ENCODE measurements at places on chromosomes 5 and 9. TPM values are rescaled to one million over a fixed set of nuclear protein-coding genes. Genes with fewer than 3 reads are reported as not detected.
A peak's percentile ranks its signal among the peaks of the same experiment; 100 is the strongest.

DNA sequence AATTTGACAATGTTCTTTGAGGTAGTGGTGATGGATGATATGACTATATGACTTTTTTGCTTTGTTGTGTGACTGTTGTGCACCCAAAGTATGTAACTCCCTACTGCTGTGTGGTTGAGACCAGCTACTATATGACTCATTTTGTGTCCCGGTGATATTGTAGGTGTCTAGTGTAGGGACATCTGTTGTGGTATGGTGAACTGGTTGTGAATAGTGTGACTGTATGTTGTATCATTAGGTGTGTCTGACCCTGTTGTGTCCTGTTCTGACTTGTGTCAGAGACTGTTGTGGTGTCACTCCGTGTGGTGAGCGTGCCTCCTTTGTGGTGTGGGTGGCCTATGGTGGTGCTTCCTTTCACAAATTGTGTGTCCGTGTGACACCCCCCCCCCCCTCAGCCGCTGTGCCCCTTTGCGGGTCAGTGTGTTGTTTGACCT is 11.2 kb upstream of the CXXC5 start:
- DNase-seq = no peak

FCN1 gene
- not detected for total RNA-seq

- DNase-seq = no peak
Measured at GRCh38 chr5:68381060-68381459, 165.5 kb downstream of the PIK3R1 start.

GRCh38 chr5:169762338-169763095 is 125.4 kb downstream of the DOCK2 start:
- no peak for DNase-seq

PTPDC1 gene
- 36.0 TPM for total RNA-seq

LCN1 gene
- 30.3 TPM for total RNA-seq

DNA sequence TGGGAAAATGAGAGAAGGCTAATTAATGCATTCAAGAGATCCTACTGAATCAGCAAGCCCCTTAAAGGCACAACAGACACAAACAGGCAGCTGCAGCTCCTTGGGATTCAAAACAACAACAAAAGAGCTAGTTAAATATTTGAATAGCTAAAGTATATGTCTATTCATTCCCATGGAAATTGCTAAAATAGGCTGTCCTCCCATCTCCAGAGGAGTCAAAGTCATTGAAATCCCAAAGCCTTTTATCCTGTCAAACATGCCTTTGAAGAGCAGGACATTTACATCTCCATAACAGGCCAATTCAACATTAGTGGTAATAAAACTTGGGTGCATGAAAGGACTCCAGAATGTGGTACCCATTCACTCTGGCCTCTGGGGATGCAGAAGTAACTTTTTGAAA is 177.4 kb downstream of the NTRK2 start:
- no peak for DNase-seq

GRCh38 chr9:38694676-38695075 is 25.3 kb downstream of the FAM240B start:
- no peak for DNase-seq

- DNase-seq = no peak
Measured at GRCh38 chr5:33641744-33642505, 201.2 kb downstream of the TARS1 start.

DNA sequence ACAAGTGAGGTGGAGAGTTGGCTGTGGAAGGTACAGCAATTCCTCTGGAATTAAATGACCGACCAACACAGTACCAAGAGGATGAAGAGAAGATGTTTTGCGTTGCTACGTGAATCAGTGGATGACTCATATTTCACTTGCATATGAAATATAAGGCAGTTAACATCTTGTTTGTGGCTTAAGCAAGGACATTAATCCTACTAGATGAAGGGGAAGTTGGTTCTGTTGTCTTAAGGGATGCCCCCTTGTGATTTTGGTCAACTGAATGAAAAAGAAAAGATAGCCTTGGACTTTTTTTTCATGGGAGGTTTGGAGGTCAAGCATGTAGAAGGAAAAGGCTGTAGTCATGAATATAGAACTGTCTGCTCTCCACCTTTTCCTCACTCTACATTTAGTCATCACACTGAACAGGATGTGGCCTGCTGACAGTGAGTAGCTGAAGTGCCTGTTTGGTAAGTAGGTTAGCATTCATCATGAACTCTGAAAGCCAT is 33.9 kb downstream of the VLDLR start:
- peak; percentile 45 for DNase-seq

SH3RF2 gene
- total RNA-seq = 10.6 TPM

GRCh38 chr5:107554776-107555424 is 115.8 kb downstream of the EFNA5 start:
- DNase-seq = no peak

DNA sequence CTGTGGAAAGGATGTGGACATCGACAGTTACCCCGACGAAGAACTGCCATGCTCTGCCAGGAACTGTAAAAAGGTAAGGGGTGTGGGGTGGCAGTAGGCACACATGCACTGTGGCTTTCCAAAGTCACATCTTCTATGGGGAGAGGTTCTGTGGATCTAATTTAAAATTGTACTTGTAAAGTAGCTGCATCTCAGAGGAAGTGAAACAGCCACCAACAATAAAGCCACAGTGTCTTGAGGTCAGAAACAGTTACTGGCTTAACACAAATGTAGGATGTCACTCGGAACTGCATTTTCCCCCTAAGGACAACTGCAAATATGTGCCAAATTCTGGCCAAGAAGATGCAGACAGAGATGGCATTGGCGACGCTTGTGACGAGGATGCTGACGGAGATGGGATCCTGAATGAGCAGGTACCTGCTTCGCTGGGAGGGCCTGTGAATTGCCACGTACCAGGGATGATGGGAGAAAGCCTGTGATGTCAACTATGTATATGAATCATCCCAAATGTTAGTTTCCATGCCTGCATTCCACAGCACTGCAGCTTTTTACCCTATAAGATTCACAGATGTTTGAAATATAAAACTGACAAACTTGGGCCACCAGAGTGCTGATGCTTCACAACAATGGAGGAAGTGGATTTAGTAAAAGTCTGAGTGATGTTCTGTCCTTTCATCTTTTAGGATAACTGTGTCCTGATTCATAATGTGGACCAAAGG is 35.3 kb downstream of the THBS4 start:
- no peak for DNase-seq

DNA sequence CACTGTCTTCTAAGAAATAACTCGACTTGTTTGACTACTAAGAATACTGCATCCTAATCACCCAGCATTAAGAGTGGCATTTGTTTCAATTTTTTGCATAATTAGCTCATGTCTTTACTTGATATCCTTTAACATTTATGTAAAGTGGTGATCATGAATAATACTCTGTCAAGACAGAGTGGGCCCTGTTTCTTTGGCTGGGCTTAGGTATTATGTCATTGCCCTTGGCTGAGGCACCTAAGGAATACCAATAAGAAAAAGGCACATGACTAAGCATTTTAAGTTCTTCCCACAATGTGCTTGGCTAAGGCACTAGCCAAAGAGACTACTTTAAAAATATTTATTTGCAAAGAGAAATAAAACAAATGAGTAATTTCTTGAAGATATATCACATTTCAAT is 308.1 kb downstream of the CTNND2 start:
- no peak for DNase-seq

DNA sequence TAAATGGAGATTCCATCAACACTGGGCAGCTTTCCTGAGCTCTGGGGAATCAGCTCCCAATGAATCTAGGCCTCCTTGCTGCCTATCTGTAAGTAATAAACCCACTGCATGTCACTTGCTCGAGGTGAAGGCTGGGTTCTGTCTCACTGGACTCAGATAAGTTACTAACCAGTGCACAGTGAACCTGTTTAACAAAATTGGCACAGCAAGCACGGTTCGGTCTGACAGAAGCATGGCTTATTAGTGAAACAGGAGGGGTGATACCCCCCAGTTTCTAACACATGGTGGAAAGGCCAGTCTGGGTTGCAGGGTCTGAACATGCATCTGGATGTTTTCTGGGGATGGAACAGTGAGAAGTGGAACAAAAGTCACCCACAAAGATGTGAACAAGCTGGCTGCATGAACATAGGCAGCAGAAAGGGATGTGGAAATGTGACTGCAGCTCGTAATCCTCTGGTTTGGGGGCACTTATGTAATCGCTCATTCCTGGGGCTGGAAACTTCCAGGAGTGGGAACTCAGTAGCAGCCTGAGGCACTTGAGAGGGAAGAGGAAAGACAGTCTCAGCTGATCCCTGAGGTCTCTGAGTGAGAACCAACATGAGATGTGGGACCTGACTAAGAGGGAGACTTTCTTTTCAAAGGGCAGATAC is 37.7 kb downstream of the UGT3A2 start:
- no peak for DNase-seq

DNA sequence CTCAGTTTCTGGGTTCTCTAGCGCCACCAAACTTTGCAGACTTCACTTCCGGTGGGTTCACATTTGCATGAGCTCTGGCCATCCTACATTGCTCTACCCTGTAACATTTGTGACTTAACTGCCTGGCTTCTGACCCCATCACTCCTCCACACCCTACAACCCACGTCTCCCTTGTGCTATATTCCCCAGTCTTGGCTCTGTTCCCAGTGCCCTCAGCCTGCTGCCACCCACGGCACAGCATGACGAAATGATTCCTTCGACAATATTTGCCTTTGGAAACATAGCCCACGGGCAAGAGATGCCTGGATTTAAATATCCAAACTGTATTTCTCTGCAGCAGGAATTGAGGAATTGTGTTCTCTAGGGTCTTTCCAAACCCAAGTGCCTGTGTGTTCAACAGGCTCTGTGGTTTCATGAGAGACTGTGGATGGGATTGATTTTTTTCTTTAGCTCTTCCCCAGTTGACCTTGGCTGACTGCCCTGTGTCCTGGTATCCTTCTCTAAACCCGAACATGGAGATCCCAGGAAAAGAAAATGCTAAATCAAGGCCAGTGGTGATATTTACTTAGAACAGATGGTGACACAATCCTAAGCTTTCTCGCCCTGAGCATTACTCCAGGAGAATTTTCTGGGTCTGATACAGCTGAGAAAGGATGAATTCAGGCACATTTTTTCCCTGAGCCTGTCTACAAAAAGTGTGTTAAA is 44.4 kb upstream of the GRIA1 start:
- DNase-seq = no peak

DNAI1 gene
- total RNA-seq = not detected

RMRP gene
- 10,171 TPM for total RNA-seq

- DNase-seq = no peak
Measured at GRCh38 chr9:5696884-5697283, 68.0 kb downstream of the RIC1 start.

DNA sequence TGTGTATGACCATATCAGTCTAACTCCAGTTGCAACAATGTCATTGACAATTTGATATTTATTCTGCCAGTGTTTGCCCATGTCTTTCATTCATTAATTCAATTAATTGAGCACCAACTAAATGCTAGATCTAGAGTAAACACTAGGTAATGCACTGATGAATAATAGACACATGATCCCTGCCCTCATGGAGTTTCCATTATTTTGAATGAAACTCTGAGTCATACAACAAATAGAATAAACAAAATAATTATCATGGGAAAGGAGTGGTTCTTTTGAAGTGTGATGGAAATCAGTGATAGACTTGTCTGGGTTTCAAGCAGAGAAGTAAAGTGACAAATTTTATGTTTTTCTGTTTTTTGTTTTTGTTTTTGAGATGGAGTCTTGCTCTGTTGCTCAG is 4.6 kb downstream of the ARHGEF37 start:
- DNase-seq = no peak

DNA sequence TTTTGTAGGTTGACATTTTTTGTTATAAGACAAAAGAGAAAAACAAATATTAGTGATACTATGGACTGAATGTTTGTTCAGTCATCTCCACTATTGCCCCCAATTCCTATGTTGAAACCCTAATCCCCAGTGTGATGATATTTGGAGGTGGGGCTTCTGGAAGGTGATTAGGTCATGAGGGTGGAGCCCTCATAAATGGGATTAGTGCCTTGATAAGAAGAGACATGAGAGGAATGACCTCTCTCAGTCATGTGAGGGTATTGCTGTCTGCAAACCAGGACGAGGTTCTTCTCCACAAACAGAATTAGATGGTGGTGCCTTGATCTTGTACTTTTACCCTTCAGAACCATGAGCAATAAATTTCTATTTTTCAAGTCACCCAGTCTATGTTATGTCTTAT is 34.5 kb upstream of the KLF9 start:
- no peak for DNase-seq

GRCh38 chr9:36939655-36940499 is 94.2 kb downstream of the PAX5 start:
- no peak for DNase-seq

- DNase-seq = no peak
Measured at GRCh38 chr5:172156541-172156994, 31.5 kb downstream of the STK10 start.
